NCI-H1105 (cell line): ENCODE measurements at places on chromosomes 2 and 18.

- no peak for DNase-seq
Observed at GRCh38 chr2:160667811-160668210, 174.2 kb upstream of the RBMS1 start.

DNA sequence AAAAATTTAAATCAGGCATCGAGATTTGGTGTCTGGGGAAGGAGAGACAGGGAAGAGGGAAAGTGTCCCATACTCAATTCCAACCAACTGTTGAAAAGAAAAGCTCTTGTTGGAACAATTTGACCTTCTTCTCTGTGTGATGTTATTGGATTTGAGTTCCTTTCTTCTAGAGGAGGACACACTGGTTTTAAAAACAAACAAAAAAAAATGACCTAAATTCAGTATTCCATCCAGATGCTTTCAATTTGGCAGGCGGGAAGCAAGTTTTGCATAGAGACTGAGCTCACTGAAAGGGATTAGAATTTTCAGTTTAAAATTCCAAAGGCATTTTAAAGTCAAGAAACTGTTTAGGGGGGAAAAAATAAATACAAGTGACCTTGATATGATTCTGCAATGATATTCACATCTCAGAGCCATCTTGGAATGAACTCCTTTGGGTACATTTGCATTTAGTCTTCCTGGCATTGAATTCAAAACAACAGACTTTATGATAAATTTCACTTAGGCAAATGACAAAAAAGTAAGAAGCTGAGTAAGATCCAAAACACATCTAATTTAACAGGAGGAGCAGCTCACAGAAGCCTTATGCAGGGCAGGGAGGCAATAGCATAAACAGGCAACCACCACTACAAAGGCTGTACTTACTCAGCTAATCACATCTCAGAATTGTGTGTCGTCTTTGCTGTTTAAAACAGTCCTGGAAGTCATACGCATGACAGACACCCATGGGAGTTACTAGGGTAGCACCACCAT is 126.8 kb downstream of the CDH20 start:
- no peak for DNase-seq

GRCh38 chr2:203327582-203327900 is 653 bp upstream of the ABI2 start:
- DNase-seq, result no peak

DNA sequence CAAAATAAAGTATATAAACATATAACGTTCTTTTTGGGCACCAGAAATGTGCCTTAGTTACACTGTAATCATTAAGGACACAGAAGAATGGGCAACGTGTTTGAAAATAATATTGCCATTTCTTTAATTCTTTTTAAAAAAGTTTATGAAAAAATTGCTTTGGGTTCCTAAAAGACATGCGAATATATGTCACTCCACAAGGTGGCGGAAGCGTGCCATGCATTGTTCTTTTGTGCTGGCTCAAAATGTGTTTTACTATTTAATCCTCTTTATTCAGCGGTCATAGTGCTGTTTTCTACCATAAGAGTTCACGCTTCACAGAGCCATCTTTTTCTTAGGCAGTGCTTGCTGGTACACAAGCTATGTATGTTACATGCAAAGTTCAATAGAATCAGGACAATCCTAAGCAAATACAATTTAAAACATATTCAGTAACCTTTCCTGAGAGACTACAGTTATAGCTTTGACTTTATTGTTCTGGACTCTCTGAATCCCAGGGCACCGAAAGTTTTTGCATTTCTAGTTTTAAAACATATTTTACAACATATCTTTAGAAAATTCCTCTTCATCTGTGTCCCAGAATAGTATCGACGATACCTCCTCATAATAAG is 147.8 kb upstream of the ERBB4 start:
- peak; percentile 12 for DNase-seq

DNA sequence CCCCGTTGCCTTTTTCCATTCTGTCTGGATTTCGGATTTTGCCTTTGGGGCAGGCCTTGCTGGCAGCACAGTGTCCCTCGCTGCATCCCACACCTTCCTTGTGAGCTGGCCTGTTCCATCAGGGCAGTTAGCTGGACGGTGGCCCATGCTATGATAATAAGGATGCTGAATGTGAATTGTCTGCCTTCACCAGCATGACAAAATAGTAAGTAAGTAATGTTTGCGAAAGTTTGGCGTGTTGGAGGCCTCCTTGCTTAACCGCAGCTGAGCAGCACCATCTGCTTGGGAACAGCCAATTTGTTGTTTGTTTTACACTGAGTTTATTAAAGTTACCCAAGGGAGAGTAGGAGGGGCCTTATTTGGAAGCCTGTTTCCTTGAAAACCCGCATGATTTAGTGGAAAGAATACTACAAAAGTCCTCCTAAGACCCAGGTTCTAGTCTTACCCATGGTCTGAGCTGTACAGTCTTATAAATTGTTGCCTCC is 469.7 kb upstream of the FANCL start:
- no peak for DNase-seq

DNA sequence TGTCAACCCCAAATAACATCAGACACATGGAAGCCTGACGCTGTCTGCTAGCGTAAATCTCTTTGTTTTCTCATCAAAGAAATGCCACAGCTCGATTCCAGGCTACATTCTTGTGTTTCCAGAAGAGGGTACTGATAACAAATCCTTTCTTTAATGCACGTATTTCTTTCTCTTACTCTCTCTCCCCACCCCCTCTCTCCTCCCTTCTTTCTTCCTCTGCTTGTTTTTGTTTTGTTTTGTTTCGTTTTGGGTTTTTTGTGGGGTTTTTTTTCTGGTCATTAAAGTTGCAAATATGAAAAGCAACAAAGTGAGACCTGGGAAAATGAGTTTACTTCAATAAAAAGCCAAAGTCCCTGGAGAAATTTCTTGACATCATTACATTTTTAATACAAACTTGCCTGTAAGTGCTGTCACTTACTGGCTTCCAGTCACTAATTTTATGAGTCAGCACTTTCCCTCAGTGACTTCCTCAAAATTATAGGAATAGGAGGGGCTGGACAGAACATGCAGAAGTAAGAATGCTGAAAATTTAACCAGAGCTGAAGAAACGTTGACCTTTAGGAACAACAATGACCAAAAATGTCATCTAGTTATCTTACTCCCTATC is 106.7 kb upstream of the NABP1 start:
- DNase-seq, result no peak

- no peak for DNase-seq
Observed at GRCh38 chr2:196168181-196168580, 3.2 kb downstream of the STK17B start.

DNA sequence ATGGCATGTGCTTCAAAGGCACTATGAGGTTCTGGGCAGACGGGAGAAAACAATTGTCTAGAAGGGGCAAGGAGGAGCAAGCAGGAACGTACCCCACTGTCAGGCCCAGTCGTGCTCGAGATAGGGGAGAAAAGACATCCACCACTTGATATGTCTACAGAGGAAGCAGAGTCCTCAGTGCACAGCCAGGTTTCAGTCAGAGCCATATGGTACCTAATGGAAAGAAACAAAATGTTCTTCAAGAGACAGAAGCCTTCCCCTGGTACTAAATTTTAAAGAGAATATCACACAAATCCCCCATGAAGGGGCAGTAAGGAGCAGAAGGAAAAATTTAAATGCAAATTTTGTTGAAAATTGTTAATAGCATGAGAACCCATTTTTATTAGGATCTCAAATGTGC is 21.9 kb downstream of the THUMPD2 start:
- DNase-seq, result no peak

GRCh38 chr2:233385489-233386044 is 31.3 kb downstream of the DGKD start:
- no peak for DNase-seq
